ENCODE measurements at places on chromosomes 16 and 17. TPM values are rescaled to one million over a fixed set of nuclear protein-coding genes. Genes with fewer than 3 reads are reported as not detected.

TBC1D3K gene
- total RNA-seq: not detected

FA2H gene
- total RNA-seq: not detected

TM4SF5 gene
- not detected for total RNA-seq

NSRP1 gene
- total RNA-seq: 27.4 TPM

CNGB1 gene
- not detected for total RNA-seq

ATP6V0D1 gene
- 31.5 TPM for total RNA-seq

SLC38A8 gene
- total RNA-seq: not detected

MYH1 gene
- not detected for total RNA-seq

NARF gene
- total RNA-seq: 123 TPM

EMP2 gene
- total RNA-seq: 0.09 TPM

FGF11 gene
- total RNA-seq: 4.8 TPM

FOXJ1 gene
- total RNA-seq: 0.11 TPM

FBXO47 gene
- total RNA-seq: not detected

PRPSAP2 gene
- 76.4 TPM for total RNA-seq

CASKIN1 gene
- 1.0 TPM for total RNA-seq

CD300E gene
- not detected for total RNA-seq

NPIPB2 gene
- 14.9 TPM for total RNA-seq

PMFBP1 gene
- not detected for total RNA-seq

ACSM5 gene
- not detected for total RNA-seq

UBALD2 gene
- total RNA-seq: 212 TPM

NACA2 gene
- not detected for total RNA-seq

ZACN gene
- total RNA-seq: 10.3 TPM

MYH3 gene
- total RNA-seq: 4.6 TPM

CHD9NB gene
- 0.25 TPM for total RNA-seq

SPNS2 gene
- 0.09 TPM for total RNA-seq

ZP2 gene
- not detected for total RNA-seq

PRSS33 gene
- total RNA-seq: not detected

PTX4 gene
- not detected for total RNA-seq

HSD17B1 gene
- 0.91 TPM for total RNA-seq

DHX8 gene
- total RNA-seq: 53.2 TPM

RAMP2 gene
- not detected for total RNA-seq

OR1F1 gene
- not detected for total RNA-seq

ADAMTS18 gene
- total RNA-seq: not detected
